ENCODE measurements at places on chromosomes 2 and 18.

- DNase-seq = no peak
These were observed 11.1 kb downstream of the RTTN start for GRCh38 chr18:70194227-70194890.

GRCh38 chr2:192150166-192150565, 44.6 kb downstream of the TMEFF2 start:
- no peak for DNase-seq

GRCh38 chr2:231764760-231765159, 16.3 kb downstream of the PDE6D start:
- DNase-seq = no peak

DNA sequence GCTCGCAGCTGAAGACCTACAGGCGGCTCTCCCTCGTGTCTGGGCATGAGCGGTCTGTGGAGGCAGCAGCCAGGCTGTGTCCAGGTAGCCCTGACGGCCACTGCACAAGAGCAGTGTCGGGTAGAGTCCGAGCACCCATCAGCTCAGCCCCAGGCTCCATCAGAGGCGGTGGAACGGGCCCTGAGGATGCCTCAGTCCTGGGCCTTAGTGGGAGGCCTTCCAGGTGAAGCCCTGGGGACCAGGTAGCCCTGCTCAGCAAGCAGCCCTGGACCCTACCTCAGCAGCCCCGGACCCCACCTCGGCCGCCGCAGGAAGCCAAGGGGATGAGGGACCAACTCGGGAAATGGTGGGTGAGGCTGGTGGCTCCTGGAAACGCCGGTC, 21.3 kb upstream of the KLF11 start:
- DNase-seq = no peak

GRCh38 chr2:168345601-168346000, 98.2 kb upstream of the STK39 start:
- DNase-seq = no peak

DNA sequence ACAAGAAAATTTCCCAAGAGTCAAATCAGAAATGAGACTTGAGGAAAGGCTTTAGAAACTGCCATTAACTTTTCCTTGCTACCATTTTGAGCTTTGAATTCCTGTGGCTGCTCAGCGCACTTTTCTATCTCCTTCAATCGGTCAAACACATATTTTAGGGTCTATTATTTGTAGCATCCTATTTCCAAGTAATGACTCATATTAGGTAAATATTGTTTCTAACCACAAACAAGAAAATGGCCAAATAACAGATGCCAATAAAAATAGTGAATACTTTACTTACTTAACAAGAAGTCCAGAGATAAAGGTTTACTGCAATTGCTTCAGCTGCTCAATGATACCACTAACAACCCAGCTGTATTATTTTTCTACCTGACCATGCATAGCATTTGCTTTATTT, 29.7 kb upstream of the CCDC178 start:
- DNase-seq = no peak
